ENCODE measurements at places on chromosomes 6 and 20.

- DNase-seq = peak; percentile 88
Observed at GRCh38 chr6:43170417-43170930, 595 bp upstream of the SRF start.

- no peak for DNase-seq
Observed at GRCh38 chr20:36482044-36482473, 59.3 kb upstream of the MYL9 start.

- peak; percentile 71 for DNase-seq
Observed at GRCh38 chr6:134175532-134176263, 123.3 kb upstream of the SLC2A12 start.

GRCh38 chr6:17847203-17847760 is 140.2 kb downstream of the KIF13A start:
- DNase-seq = no peak

DNA sequence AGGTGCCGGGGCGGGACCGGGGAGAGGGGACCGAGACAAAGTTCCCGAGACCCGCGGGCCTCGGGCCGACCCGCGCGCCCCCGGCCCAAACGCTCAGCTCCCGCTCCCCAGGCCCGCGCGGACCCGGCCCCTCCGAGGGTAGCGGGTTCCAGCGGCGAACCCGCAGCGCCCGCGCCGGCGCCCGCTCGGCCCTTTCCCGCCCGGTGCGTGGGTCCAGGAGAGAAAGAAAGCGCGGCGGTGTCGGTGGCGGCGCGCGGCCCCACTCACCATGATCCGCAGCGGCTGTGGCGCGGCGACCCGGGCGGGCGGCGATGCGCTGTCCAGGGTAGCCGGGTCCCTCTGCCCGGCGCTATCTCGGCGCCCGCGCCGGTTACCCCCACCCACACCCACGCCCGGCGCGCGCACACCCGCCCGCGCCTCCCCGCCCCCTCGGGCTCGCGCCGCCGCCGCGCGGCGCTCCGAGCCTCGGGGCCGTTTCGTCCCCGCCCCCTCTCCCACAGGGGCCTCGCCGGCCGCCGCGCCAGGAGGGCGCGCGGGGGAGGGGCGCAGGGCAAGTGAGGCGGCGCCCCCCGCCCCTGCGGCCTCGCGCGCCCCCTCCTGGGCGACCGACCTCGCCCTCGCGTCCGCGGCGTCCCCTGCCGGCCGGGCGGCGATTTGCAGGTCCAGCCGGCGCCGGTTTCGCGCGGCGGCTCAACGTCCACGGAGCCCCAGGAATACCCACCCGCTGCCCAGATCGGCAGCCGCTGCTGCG is at the start of gene ELOVL2:
Gene ELOVL2, minus strand, starts transcription at position 345 of the 751 bp plus-strand sequence. Its CDS starts 75 bp downstream, at position 270.
- DNase-seq = peak; percentile 87

GRCh38 chr20:13008761-13009681 is at the start of gene SPTLC3:
Gene SPTLC3, plus strand, starts transcription at chr20:13008972. Its CDS starts 296 bp downstream, at chr20:13009268.
- DNase-seq = peak; percentile 56

DNA sequence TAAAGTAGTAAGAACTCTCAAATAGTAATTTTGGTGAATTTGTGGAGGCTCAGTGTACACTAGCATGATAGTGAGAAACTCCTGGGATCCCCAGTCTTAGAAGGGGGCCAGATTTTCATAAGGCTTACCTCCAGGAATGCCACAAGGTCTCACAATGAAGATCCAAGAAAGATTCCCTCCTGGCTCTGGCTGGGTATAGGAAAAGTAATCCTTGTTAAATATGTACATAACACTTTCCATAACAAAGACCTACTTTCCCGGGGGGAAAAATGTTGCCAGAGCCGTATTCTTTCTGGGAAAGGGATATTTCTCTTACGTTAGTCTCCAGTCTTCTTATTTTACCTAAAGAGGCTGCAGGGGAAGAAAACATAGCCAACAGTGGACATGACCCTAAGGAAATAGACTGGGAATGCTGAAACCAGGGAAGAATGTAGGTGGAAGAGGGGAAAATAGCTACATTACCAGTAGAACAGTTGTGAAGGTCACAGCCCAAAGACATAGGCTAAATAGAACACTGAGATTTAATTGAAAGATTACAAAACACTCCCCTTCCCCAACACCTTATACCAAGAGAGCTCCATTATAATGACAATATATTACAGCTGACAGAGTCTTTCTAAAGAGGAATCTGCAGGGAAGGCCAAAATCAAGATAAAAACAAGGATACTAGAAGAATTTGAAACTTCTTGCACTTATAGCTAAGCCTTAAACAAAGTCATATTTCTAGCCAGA is 34.9 kb upstream of the ISM1 start:
- no peak for DNase-seq

DNA sequence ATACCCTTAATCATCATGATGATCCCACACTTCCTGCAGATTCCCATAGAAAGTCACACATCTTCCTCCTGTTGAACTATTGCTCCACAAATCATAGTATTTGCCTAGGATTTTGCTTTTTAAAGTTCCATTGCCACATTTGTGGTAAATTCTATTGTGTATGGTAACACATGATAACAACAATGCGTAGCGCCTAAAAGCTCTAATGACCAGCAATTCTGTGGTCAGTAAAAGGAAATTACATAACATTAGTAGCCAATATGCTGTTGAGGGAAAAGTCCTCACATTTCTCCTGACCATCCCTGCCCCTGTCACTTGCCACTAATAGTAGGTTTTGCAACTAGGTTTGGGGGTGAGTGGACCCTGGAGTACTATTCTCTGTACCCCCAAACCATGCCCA is 31.8 kb upstream of the PDE7B start:
- no peak for DNase-seq

DNA sequence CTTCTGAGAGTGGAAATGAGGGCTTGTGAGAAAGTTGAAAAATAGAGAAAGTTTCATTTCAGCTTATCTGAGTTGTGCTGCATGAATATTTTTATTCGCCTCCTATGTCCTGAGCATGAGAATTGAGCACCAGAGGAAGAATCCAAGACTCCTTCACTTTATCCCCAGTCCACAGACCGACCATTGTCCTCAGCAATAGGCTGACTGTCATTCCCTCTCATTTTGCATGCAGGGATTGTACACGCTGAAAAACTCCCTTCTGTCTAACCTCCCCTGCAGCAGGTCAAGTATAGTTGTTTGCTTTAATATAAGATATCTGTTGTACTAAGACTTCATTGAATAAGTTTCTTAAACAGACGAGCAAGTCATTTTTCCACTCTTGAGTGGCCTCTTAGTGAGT is 437.6 kb downstream of the PRKN start:
- DNase-seq = no peak

DNA sequence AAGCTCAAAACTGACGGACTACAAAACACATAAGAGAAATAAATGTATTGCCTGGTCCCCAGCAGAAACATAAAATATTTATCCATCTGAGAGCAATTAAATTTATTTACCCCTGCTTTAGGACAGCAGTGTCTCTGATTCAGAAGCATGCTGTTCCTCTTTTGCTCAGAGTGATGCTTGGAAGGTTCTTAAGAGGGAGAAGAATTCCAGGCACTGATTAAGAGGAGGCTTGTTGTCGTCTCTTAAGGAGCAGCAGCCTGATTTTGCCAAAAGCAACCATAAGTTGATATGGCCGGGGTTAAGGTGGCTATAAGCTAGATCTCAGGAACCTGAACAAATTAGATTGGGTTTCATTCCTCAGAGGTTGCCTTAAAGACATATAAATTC is 25.8 kb downstream of the CAP2 start:
- no peak for DNase-seq

DNA sequence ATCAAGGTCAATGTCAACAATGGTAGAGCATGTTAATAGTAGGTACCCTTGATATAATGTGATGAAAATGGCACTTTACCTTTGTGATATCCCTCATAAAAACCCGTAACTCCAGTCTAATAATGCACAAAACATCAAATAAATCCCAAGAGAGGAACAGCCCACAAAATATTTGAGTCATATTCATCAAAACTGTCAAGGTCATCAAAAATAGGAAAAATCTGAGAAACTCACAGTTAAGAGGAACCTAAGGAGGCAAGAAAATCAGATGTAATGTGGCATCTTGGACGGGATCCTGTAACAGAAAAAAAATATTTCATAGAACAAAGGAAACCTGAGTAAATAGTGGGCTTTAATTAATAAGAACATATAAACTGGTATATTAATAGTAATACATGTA is 25.5 kb upstream of the OSTM1 start:
- no peak for DNase-seq

DNA sequence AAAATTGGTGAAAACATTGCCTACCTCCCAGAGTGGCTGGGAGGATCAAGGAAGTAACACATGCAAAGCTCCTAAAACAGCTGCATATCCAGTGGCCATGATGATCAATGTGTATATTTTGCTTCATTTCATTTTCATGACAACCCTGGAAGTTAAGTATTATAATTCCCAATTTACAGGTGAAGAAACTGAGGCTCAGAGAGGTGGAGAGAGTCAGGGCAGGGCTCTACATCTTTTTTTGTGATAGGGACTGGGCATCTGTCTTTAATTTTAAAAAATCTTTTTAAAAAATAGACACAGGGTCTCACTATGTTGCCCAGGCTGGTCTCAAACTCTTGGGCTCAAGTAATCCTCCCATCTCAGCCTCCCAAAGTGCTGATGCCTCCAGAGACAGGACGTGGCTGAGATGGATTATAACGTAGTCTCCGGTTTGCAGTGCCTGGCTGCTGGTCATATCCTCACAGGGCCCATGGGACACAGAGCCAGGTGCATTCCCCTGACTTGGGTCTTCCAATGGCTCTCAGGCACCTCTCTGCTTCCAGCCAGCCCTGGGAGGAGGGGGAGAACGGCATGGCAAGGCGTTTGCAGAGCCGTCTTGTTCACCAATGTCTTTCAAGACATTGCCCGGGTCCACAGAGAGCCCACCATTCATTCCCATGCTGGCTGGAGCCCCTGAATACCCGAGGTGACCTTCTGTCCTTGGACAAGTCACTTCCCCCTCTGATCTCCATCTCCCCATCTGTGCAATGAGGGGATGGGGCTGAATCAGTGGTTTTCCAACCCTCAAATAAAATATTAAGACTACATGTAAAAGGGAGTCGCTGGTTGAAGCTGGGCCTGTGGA is 38.3 kb downstream of the HNF4A start:
- no peak for DNase-seq

- DNase-seq = no peak
Observed at GRCh38 chr6:27154696-27155095, 92.8 kb upstream of the PRSS16 start.

- DNase-seq = no peak
Observed at GRCh38 chr6:15791448-15792181, 128.8 kb upstream of the DTNBP1 start.

DNA sequence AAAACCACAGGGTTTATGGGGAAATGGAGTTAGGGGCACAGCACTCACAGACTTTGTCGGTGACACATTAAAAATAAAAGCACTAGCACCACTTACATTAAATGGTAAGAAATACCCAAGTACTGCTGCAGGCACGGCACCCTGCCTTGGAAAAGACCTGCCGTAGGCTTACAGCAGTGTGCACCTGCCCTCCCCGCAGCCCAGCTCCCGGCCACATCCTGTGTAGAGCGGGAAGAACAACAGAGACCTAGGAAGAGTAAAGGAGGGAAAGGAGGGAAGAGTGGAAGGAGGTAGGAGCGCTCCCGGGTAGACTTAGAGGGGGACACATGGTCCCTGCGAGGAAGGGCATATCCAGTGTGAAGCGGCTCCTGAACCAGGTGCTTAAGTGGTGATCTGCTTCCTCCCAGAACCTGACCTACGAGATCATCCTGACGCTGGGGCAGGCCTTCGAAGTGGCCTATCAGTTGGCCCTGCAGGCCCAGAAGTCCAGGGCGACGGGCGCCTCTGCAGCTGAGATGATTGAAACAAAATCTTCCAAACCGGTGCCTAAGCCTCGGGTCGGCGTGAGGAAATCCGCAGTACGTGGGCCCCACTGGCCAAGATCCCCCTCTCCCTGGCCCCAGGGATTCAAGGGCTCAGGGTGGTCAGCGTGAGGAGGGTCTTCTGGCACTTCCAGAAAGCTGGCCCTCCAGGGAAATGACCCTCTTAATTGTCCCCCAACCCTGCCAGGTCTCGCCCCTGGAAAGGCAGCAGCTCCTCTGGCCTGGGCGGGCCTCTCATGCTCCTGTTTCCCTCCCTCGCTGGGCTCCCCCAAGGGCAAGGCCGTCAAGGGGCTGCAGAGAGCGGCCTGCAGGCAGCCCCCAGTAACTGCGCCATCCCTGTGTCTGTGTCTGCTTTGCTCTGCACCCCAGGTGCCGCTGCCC is 55.5 kb downstream of the TCP11 start:
- no peak for DNase-seq

DNA sequence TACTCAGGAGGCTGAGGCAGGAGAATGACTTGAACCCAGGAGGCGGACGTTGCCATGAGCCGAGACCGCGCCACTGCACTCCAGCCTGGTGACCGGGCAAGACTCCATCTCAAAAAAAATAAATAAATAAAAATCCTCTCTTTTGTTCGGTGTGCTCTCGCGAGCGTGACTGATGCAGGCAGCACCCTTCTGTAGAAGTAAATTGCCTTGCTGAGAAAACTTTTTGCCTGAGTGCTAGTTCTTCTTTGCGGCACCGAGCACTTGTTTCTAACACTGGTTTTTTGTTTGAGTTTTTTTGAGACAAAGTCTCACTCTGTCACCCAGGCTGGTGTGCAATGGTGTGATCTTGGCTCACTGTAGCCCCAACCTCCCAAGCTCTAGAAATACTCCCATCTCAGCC is 30.5 kb downstream of the PLN start:
- no peak for DNase-seq

DNA sequence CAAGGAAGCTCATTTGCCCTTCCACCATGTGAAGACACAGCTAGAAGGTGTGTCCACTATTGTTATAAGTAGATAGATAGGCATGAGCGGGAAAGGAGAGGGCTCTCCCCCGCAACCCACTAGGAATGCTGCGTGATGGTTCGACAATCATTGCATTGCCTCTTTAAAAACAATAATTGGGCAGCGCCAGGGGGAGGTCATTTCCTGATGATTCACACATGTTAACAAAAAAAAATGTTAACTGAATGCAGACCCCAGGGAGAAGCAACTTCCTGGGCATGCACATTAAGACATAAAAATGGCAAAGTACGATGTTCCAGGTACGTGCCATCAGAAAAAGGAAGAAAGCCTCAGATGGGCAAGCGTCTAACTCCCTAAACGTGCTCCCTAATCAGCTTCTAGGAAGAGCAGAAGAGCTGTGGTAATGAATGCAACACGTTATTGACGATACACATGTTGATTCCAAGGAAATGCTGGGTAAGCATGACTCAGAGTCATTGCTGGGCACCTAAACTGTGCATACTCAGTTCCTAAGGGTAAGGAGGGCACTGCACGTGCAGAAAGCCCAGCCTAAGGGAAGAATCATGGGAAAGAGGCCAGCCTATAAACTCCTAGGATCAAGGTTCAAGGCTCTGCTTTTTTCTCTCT is 113.7 kb downstream of the FAM217A start:
- peak; percentile 29 for DNase-seq

DNA sequence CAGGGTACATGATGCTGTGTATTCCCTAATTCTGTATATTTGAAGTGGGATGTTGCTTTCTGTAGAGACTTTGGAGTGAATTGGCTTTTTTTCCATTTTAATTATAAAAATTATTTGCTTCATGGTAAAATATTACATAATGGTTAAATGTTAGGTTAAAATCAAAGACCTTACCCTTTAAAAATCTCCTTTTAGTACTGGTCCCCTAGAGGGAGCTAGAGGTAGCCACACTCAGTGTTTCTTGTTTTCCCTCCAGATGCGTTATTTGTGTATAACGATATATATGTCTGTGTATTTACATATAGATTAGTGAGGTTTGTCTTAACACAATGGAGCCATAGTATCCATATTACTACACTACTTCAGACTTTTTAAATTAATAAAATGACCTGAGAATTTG is 146.7 kb downstream of the PLCB4 start:
- DNase-seq = no peak

Data from AG20443 (cell line).